ENCODE measurements at places on chromosomes 5 and 9.
A peak's percentile ranks its signal among the peaks of the same experiment; 100 is the strongest.

GRCh38 chr5:146173597-146173996 lies 8.9 kb downstream of the LARS1 start:
- DNase-seq: no peak

- no peak for DNase-seq
Observed at GRCh38 chr9:127767410-127767809, 11.1 kb downstream of the SH2D3C start.

- DNase-seq: no peak
Observed at GRCh38 chr9:79329861-79330260, 241.9 kb upstream of the TLE4 start.

DNA sequence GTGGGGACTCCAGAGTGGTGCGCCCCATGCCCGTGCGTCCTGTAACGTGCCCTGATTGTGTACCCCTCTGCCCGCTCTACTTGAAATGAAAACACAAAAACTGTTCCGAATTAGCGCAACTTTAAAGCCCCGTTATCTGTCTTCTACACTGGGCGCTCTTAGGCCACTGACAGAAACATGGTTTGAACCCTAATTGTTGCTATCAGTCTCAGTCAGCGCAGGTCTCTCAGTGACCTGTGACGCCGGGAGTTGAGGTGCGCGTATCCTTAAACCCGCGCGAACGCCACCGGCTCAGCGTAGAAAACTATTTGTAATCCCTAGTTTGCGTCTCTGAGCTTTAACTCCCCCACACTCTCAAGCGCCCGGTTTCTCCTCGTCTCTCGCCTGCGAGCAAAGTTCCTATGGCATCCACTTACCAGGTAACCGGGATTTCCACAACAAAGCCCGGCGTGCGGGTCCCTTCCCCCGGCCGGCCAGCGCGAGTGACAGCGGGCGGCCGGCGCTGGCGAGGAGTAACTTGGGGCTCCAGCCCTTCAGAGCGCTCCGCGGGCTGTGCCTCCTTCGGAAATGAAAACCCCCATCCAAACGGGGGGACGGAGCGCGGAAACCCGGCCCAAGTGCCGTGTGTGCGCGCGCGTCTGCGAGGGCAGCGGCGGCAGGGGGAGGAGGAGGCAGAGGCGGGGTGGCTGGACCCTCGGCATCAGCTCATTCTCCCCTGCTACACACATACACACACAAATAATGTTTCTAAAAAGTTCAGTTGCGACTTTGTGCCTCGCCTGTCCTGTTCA lies 668 bp downstream of the GLIS3 start:
- no peak for DNase-seq

- DNase-seq: no peak
Observed at GRCh38 chr5:14077501-14077900, 65.6 kb upstream of the TRIO start.

DNA sequence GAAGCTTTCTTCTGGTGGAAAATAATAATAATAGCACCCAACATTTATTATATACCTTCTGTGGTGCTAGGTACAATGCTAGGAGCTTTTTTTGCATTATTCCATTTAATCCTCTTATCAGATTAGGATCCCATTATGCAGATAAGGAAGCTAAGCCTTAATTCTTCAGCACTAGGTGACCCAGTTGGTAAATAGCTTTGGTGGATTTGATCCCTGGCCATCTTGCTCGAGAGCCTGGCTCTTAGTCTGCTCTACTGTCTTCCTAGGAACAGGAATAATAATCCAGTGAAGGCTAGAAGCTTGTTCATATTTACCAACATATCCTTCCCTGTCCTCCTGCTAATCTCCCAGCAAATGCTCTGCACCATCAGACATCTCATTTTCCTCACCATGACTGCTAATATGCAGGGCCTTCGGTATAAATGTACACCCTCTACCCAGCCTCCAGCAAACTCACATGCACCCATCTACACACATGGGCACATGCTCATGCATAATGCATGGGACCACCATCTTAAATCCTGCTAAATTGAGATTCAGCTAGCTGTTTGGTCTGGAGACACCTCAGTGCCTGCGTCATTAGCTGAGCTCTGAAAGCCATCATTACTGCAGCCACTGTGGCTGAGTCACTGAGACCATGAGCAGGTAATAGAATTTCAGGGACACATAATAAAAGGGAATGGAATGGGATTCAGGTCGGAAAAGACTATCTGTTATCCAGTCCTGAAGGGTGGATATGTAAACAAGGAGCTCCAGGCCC lies 87.5 kb downstream of the TRIM32 start:
- DNase-seq: no peak

DNA sequence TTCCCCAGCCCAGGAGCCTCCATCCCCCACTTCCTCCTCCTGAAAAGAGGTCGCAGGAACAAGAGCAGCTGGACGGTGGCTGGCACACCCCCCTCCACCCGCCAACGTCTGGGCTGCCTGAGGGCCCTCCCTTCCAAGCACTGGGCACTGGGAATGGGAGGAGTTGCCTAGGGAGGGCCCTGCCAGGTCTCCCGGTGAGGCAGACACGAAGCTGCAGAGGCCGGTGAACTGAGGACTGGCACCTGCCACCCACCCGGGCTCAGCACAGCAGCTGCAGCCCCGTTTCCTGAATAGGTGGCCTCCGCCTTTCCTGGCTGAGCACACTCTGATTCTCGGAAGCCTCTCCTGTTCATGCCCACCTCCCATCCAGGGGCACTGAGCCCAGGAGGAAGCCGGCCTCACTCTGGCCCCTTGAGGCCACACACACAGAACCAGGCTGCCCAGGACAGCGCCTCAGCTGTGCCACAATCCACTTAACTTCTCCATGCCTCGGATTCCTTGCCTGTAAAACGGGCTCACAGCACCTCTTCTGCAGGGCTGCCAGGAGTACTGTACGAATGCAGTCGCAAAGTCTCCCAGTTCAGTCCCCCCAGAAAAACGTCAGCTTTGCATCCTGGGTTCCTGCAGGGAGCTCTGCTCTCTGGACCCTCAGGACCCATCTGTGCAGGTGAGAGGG lies 1.3 kb downstream of the NPDC1 start:
- DNase-seq: no peak

DNA sequence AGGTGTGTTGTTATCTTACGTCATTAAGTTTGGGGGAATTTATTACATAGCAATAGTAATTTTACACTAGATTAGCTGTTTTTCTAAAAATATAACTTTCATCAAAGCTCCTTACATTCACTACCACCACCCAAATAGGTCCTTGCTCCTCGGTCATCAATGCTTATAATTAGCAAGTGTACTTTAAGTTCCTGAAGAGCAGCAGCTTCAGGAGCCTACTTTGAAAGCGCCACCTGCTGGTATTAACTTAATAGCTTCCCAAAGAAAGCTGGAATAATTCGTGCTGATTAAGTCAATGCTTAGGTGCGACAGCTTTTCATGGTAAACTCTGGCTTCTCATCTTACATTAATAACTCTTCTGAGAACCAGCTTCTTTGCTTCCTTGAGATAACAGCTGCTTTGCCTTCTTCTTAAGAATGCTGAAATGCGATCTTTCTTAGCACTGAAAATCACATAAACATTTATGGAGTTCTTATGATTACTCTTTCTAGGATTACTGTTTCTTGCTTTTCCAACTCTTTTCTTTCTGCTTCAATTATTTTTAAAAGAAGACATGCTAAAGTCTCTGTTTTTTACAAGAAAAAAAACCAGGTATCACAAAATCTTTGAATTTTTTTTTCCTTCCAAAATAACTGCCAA lies 10.0 kb upstream of the C5 start:
- DNase-seq: peak; percentile 17

GRCh38 chr5:68884144-68884754 lies 209.6 kb upstream of the SLC30A5 start:
- DNase-seq: no peak

DNA sequence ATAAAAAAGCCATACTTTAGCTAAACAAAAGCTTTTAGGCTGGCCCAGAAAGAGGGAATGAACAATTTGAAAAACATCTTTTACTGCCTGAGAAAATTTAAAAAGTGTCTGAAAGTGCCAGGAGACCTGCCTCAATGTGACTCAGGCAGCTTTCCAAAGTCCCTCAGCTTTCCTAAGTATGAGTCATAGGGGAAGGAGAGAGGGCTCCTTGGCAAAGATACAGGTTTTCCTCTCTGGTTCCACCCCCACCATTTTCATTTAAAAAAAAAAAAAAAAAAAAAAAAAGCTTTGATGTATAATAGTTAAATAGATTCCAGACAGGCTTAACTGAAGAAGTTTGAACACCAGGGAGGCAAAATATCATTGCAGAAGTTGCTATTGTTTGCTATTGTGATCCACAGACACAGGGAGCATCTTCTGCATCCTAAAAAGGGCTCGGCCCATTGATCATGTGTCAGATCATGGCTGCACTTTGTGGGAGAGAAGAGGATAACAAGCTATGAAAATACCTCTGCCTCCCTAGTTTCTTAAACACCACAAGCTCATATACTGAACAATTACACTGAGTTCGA lies 71.5 kb downstream of the MRPS27 start:
- DNase-seq: no peak

GRCh38 chr5:176857216-176857893 lies 41.8 kb downstream of the HK3 start:
- DNase-seq: no peak

GRCh38 chr9:29822458-29822857 lies 2249.2 kb upstream of the C9orf72 start:
- no peak for DNase-seq

DNA sequence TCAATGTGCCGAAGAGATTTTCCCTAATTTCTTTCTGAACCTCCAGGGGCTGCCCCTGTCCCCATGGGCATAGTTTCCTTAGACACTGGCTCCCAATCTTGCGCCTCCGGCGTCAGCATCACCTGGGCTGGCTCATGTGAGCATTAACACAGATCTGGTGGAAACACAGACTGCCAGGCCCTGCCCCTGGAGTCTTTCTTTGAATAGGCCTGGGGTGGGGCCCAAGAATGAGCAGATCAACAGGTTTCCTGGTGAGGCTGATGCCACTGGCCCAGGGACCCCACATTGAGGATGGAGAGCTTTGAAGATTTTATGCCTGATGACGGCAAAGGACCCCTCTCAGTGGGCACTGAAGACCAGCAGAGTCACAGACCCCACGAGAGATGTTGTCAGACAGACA lies 60.8 kb downstream of the ANKRD33B start:
- no peak for DNase-seq

- no peak for DNase-seq
Observed at GRCh38 chr5:56496581-56497063, 263.5 kb upstream of the ANKRD55 start.

DNA sequence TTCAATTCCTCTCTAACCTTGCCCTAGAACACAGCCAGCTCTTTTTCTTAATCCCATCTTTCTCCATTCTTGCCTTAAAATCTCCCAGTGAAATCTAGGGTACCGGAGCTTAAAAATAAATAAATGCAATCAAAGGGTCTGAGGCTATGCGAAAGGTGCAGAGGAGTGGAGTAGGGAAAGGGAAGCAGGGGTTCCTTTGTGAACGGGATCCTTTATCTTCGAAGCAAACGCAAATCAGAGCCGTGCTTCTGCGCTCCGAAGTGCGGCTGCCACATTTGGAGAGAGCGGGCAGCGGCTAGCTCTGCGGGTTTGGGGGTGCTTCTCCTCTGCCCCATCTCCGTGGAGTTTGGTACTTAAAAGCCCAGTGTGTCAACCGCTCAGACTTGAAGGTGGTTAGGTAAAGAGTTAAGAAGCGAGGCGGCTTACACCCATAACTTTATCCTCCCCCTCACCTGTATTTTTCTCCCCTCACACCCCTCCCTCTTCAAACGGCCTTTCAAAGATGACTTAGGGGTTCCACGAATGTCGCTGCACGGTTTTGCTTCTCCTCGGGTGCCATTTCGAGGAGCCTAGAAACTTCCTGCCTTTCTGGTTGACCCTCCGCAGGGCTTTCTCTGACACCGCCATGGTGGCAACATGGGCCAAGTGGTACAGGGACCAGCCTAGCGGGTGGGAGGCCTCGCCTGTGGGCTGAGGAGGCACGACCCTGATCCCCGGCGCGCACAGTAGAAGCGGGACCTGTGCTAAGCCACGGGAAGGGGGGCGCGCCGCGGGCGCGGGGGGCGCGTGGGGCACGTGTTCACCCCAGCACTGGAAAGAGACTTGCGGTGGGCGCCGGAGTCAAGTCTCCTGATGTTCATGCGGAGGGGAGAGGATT lies 31.7 kb upstream of the NFIB start:
- DNase-seq: no peak

- DNase-seq: no peak
Observed at GRCh38 chr5:17619354-17619753, 9.2 kb downstream of the TAF11L12 start.

DNA sequence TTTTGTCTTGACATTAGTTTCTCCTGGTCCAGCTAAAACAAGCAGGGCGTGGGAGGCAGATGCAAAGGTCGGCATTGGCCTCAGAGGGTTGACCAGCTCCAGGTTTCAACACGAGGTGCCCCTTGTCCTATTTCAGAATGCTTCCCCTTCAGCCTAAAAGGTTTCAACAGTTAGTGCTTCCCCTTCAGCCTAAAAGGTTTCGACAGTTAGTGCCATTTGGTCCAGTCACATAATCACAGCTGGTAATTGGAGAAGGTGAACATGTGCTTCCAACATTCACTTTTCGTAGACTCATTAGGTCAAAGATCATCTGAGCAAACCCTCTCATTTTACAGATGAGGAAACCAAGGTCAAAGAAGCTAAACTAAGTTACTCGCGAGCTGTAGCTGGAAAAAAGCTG lies 270.3 kb upstream of the MAP3K1 start:
- DNase-seq: no peak

DNA sequence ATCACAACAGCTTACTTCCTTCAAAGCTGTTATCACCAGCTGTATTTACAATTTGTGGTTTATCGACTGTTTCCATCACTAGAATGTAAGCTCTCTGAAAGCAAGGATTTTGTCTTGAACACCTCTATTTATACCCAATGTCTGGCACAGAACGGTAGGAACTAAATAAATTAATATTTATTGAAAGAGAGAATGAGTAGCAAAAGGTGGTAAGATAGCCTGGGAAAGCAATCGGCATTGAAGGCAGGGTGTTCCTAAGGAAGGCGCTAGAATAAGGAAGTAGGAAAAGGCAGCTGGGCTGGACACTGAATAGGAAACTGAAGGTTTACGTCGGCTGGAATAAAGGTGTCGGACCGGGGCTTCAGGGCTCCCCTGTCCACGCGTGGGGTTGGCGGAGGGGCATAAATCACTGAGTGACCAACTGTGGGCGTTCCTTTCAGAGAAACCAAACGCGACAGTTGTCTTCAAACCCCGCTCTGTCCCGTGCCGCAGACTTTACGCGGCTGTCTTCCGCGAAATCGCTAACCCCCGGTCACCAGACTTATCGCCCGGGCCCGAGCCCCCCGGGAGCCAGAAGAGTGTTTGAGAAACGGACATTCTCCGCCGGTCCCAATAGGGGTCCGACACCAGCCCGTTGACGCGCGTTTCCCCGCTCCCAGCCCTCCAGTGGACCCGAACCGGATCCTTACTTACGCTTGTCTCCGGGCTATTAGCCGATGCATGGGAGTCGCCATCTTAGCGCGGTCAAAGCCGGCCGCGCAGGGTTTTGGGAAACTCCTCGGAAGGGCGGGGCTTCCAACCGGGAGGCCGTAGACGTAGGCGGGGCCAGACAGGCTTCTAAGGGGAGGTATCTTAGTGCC lies at the start of gene ZCCHC10:
Gene ZCCHC10 (minus strand): TSS at position 746 of the 860 bp plus-strand sequence. CDS start 12 bp downstream, at position 734.
- DNase-seq: peak; percentile 90

- no peak for DNase-seq
Observed at GRCh38 chr9:132908635-132909034, 29.9 kb downstream of the SPACA9 start.

- no peak for DNase-seq
Observed at GRCh38 chr9:35488021-35488420, 1.9 kb upstream of the RUSC2 start.
